HepG2 (cell line): ENCODE measurements at places on chromosomes 11 and 22. TPM values are rescaled to one million over a fixed set of nuclear protein-coding genes. Genes with fewer than 3 reads are reported as not detected.

The UCP2 gene
- total RNA-seq, result 3.2 and 5.5 TPM in 2 replicates

The ARHGEF17 gene
- 5.7 and 10.7 TPM in 2 replicates for total RNA-seq

GRCh38 chr11:94581926-94582325 is 14.8 kb downstream of the PIWIL4 start:
- no peaks in the 10 kb centered on the region for H3K36me3 ChIP-seq
- no peak for DNase-seq
- H3K27ac ChIP-seq, result no peak overlapping the region
- no peaks in the 10 kb centered on the region for H3K4me1 ChIP-seq

- no peak overlapping the region for H3K4me3 ChIP-seq
- H3K36me3 ChIP-seq, result no peaks in the 10 kb centered on the region
These were observed 19.8 kb upstream of the ABCC8 start for GRCh38 chr11:17496406-17496805.

- no peak overlapping the region for H3K4me3 ChIP-seq
- H3K27me3 ChIP-seq, result no peaks in the 10 kb centered on the region
- H3K36me3 ChIP-seq, result no peaks in the 10 kb centered on the region
These were observed 29.1 kb upstream of the TECTA start for GRCh38 chr11:121071846-121072450.
